ENCODE measurements at places on chromosomes 3 and 15.

GRCh38 chr3:11602886-11603527, 40.7 kb downstream of the VGLL4 start:
- DNase-seq, result no peak

DNA sequence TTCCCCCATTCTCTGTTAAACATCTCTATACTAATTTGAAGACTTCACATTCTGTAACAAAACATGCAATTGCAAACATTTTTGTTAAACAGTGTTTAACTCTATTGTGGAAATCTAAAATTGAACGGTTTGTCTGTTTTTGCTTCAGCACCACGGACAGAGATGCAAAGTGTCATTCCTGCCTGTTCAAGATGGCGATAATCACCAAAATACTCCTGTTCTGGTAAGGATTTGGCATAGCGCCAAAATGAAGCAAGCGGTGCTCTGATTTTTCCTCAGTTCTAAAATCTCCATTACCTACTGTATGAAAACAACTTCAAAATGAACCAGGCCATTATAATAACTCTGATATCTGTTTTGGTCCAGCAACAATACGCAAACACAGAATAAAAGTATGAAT, 129.7 kb upstream of the TUSC7 start:
- no peak for DNase-seq

DNA sequence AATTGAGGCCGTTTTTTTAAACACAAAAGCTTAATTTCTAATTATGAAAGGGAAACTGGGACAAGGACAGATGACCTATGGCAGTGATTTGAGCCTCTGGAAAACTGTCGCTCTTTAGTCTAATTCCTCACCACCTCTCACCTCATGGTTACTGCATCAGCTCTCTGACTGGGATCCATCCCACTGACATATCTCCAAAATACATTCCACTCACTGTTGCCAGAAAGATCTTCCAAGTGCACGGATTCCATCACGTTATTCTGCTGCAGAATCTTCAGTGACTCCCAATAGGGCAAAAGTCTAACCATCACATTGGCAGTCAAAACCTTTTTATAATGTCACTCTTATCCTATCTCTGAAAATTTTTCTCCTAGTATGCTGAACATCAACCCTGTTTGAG, 132.3 kb upstream of the MB21D2 start:
- no peak for DNase-seq

DNA sequence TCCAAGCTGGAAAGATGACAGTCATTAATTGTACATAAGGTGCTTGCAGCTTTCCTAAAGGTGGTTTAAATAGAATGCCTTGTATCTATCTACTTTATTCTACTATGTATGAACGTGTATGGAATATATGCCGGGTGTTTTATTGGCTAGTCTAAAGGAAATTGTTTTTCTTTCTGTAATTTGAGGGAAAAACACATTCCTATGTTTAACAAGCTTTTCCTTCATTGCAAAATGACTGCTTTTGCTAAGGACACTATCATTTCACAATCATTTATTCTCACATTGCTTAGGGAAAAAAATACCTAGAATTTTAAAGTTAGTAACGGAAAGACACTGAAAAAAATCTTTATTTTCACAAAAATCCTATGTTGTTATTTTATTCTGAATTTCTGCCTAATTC, 141.7 kb downstream of the WDR76 start:
- DNase-seq, result no peak

- DNase-seq, result no peak
Measured at GRCh38 chr3:64961301-64961700, 273.5 kb upstream of the ADAMTS9 start.

DNA sequence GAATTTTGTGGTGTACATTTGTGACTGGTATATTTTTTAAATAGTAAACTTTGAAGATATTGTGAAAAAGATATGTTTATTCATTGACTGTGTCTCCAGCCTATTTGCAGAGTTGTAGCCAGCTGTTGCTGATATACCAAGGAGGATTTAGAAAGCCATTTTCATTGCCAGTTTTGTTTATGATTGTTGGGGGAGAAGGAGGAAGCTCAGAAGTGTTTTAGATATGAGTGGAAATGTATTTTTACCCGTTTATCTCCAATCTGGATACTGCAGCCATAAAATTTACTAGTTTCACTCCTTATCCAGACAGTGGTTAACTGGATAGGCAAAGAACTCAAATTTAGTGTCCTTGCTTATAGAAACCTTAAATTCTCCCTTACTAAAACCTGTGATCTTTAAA, 18.8 kb downstream of the ATP11B start:
- DNase-seq, result no peak

Measured in NCI-H1417 (cell line).